H1 (cell line): ENCODE measurements at places on chromosomes 2 and 18. TPM values are rescaled to one million over a fixed set of nuclear protein-coding genes. Genes with fewer than 3 reads are reported as not detected.

TBC1D8 gene
- 21.8 and 24.0 TPM in 2 replicates for total RNA-seq

SERPINB11 gene
- not detected in 2 replicates for total RNA-seq

YPEL5 gene
- 28.0 and 28.6 TPM in 2 replicates for total RNA-seq

SLC11A1 gene
- 0.21 and 0.43 TPM in 2 replicates for total RNA-seq

DNA sequence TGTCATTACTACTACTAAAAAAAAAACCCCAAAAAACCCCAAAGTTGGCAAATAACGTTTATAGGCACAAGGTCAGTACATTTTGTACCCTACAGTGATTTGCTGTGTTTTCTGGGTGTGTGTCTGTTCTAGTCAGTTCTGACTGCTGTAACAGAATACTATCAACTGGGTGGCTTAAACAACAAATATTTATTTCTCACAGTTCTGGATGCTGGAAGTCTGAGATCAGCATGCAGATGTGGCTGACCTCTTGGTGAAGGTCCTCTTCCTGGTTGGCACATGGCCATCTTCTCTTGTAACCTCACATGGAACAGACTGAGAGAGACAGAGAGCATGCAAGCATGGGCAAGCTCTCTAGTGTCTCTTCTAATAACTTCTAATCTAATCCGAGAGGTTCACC, 103.1 kb downstream of the CERS6 start:
- no peak for DNase-seq
